ENCODE measurements at places on chromosomes 5 and 9.

DNA sequence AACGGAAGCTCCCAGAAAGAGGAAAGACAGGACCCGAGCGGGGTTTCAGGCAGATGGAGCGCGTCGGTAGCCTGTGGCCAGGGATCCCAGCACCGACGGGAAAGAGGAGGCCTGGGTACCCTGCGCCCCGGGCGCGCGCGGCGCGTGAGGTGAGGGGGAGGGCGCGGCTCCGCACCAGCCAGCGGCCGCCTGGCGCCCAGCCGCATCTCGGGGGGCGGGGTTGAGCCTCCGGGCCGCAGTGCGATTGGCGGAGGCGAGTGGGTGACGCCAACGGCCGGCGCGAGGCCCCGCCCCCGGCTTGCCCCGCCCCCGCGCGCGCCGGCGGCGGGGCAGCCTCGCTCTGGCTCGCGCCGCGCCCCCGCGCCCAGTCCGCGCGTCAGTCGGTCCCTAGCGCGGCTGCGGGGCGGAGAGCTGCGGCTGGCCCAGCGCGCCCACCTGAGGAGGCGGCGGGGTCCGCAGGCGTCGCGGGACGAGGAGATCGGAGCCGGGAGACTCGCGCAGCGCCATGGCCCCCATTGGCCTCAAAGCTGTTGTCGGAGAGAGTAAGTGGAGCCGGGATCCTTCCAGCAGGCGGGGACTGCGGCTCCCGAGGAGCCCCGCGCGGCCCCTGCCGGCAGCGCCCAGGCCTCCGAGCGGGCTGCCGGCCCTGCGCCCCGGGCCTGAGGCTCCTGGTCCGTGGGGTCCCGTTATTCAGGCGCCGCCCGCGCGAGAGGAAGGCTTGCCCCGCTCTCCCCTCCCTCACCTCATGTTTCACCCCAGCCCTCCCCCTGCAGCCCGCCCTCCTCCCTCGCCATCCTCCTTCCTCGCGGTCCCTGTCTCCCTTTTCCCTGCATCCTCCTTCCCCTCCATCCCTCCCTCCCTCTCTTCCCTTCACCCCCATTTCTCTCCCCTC, at the start of gene STXBP1:
TSS of gene STXBP1 (plus strand) at position 379 of the 892 bp plus-strand sequence. CDS start at position 506, 127 bp downstream.
- peak; percentile 89 for DNase-seq

GRCh38 chr5:83900306-83900705, 179.7 kb upstream of the HAPLN1 start:
- no peak for DNase-seq

DNA sequence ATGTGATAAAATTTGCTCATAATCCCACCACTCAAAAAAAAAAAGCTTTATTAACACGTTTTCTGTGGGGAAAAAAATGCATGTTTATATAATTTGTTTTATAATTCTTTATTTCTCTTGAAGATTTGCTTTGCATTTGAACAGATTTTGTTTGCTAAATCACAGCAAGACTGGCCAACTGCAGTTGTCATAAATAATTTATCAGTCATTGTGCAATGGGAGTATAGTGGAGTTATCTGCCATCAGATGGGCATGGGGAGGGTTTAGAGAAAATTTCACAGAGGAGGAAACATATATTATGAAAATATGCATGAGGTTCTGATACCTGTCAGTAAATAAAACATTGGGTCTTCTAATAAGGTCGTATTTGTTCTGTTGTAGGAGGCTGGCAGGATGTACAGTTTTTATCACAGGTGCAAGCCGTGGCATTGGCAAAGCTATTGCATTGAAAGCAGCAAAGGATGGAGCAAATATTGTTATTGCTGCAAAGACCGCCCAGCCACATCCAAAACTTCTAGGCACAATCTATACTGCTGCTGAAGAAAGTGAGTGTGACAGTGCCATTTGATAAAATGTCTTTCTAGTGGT, 23.8 kb downstream of the HSDL2 start:
- no peak for DNase-seq

- no peak for DNase-seq
Measured at GRCh38 chr5:78985116-78985724, at the start of gene ARSB. TSS of gene ARSB (minus strand) at chr5:78985310. CDS start at chr5:78985248, 62 bp downstream.

DNA sequence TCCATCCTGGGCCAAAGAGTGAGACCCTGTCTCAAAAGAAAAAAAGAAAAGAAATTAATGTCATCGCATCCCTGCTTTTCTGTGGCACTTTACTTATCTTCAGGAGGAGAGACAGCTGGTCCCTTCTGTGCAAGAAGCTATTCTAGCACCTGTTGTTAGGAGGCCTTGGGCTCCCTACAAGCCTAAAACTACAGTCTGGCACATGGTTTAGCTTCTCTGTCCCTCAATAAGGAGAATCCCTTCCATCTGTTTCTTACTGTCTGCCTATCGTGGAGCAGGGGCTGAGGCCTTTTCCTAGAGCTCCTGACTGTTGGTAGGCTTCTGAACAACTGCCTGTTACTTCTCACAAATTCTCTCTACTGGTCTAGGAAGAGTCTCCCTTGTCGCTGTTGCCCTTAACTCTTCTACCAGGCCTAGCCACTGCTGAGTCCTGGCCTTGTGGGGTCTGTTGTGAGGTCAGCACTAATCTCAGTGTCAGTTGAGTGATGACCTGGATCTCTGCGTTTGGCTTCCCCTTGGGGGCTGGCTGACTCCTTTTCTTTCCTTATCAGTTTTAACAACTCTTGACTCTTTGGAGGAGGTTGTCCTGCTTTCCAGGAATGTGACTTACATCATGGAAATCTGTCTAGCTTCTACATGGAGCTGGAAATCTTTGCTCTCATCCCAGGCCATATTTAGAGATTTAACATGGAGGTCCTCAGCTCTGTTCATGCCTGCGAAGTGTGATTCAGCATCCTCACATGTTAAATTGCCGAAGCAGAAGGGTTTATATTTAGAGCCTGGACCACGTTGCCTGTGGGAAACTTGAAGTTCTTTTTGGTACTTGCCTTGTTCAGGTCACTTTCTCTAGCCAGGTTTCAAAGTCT, 5.7 kb upstream of the GARNL3 start:
- DNase-seq = no peak

DNA sequence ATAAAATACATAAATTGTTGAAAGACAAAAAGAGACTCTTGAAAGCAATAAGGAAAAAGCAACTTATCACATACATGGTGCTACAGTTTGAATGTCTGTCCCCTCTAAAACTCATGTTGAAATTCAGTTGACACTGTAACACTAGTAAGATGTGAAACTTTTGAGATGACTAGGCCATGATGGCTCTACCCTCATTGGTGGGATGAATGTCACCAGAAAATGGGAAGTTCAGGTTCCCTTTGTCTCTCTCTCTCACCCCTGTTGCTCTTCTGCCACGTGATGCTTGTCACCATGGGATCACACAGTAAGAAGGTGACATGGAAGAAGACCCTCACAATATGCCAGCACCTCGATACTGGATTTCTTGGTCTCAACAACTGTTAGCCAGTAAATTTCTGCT, 50.3 kb upstream of the SPTLC1 start:
- DNase-seq = no peak

GRCh38 chr5:174323878-174324281, 278.4 kb downstream of the NSG2 start:
- no peak for DNase-seq

- DNase-seq = no peak
Measured at GRCh38 chr9:27519466-27520465, 4.3 kb upstream of the IFNK start.

GRCh38 chr5:51381761-51382474, 1.3 kb upstream of the ISL1 start:
- DNase-seq = no peak

DNA sequence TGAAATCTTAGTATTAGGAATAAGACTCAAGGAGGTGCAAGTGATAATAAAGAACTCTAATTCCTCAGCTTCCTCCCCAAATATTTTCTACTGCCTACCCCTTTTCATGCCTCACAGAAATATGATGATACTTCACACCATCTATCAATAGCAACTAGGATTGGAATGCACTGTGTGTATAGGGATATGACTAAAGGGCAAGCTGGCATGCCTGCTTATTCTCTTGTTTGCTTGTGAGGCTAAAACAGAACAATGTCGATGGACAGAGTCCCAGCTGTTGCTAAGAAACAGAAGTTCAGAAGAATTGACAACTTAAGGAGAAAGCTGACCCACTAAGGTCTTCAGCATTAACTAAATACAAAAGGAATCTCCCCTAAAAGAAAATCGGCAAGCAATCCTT, 9.7 kb upstream of the CHD1 start:
- no peak for DNase-seq

DNA sequence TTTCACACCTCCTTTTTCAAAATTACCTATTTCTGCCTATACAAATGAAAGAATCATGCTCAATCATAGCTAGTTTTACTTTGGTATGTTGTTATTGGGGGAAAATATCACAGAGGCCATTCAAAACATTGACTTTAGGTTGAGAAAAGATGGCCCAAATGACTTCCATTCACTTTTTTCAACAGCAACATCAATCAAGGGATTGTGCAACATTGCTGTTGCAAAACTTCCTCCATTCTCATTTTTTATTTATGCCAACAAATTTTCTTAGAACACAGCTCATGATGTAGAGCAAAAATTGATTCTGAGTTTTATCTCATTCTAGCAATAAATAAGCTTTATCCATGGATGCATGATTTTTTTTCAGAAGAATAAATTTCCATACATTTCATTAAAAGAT, 93.6 kb upstream of the RORB start:
- DNase-seq = no peak

GRCh38 chr5:148374690-148375360, 8.9 kb upstream of the FBXO38 start:
- peak; percentile 34 for DNase-seq

DNA sequence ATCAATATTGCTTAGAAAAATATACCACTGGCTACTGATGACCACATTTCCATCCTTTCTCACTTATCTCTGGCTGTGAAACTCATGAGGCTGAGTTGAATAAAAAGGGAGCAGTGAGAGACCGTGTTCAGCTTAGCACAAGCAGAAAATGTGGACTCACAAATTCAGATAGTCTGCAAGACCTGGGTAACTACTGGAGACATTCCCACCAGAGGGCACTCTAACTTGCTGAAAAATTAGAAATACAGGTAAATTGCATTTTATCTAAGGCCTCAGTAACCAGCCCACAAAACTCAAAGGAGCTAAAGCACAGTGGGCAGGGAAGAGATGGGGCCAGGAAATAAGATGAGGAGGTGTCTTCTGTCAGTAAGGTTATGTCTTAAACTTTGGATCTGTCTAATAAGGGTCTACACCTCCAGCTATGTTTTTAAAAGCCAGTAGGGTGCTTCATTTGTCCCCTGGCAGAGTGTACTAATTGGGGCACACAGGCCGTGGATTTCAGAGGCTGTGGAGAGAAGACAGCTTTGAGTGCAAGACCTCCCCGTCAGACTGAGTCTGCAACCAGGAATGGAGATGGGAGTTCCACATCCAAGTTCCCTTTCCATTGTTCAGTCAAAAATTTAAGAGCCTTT, 8.7 kb upstream of the NDUFB6 start:
- peak; percentile 48 for DNase-seq

DNA sequence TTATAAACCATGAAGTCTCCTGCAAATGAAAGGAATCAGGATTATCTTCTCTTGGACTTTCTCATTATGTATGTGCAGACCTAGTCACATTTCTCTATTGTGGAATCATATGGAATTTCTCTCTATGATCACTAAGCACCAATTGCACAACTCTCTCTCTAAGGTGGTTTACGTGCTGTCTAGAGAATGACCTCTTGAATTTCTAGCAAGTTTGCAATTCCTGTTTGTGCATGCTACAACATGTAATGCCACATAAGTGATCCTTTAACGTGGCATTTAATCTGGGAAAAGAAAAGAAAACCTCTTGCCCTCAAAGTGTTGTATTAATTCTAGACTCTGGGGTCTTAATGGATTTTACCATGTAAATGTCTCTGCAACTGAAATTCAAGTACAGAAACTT, 5.0 kb upstream of the PPP2R2B start:
- DNase-seq = no peak

DNA sequence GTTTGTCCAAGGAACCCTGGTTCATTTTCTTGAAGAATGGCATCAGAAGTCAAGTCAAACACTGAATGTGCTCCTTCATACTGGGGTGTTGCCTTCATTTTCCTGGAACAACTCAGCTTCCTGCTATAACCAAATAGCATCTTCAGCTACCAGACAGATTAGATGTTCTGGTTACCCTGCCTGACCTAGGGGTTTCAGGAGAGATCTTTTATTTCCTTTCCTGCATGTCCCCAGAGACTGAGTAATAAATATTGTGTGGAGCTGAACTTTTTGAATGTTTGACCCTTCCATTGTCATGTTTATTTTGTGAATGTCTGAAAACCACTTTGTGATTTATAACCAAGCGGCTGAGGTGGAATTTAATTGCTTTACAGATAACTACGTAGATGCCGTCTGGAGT, 147.1 kb downstream of the IRX1 start:
- DNase-seq = no peak
